Trophoblast cell (in vitro differentiated cells and primary cell): ENCODE measurements at places on chromosomes 3 and 15.

DNA sequence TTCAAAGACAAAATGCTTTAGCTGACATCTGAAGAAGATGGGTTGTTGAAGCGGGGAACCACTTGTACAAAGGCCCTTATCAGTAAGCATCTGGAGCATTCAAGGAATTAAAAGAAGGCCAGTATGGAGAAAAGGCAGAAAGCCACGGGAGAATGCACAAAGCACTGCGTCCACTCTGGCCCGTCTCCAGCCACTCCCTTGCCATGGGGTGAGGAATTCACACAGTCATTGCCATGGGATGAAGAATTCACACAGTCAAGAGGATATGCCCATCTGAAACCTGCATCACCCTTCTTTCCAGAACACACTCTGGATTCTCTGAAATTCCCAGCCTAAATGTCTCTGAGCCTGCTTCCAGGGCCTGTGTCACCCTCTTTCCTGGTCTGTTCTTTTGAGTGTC, 26.7 kb upstream of the STAG1 start:
- no peaks in the 10 kb centered on the region for H3K36me3 ChIP-seq
- H3K4me1 ChIP-seq, result peaks cover 6% of the 10 kb centered on the region
- no peak overlapping the region for H3K4me3 ChIP-seq

GRCh38 chr3:150736903-150737832, 25.8 kb downstream of the SIAH2 start:
- no peaks in the 10 kb centered on the region for H3K27me3 ChIP-seq
- DNase-seq, result peak; percentile 71
- peaks cover 2% of the 10 kb centered on the region for H3K36me3 ChIP-seq
- H3K4me3 ChIP-seq, result no peak overlapping the region

DNA sequence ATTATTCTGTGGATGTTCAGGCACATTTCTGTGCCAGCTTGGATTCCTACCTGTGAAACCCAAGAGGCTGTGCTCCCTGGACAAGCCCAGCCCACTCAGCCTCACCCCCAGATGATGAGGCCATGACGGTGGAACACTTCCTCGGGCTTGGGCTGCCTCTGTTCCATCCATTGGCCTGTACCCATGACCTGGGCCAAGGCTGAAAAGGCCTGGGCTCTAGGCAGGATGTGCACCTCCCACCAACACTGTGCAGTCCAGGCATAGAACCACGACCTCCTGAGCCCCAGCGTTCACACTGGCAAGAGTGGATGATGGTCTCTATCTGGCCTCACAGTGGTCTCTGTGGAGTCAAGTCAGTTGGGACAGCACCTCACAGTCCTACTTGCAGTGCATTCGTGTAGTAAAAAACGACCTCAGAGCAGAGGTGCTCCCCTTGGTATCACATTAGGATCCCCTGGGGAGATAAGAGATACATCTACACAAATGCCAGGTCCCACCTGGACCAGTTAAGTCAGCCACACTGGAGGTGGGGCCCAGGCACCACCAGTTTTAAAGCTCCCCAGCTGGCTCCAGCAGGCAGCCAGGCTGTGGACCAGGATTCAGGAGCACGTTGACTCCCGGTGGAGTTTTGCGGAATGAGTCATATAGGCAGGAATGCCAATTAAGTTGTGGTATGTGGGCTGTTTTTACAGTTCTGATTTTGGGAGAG, 39.0 kb upstream of the IGF1R start:
- H3K4me1 ChIP-seq, result peaks cover 12% of the 10 kb centered on the region
- peak; percentile 16 for DNase-seq
- H3K4me3 ChIP-seq, result no peak overlapping the region
- no peaks in the 10 kb centered on the region for H3K27me3 ChIP-seq

DNA sequence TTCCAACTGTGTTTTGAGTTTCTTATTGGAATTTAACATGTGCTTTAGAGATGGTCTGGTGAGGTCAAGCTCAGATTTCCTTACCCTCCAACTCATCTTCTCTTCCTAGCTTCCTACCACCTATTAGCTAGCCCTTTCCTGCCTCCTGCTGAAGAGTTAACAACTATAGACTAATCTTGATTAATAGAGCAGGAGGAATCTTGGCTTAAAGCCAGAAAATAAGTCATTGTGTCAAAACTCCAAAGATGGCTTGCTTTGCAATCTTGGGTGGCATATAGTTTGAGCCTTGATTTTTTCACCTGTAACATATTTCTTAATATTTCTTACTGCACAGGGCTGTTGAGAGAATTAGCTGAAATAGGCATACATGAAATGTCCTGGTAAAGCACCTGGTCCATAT, 27.3 kb downstream of the BCL2L10 start:
- no peaks in the 10 kb centered on the region for H3K36me3 ChIP-seq
- H3K4me1 ChIP-seq, result no peaks in the 10 kb centered on the region
- no peak overlapping the region for H3K27ac ChIP-seq
- H3K27me3 ChIP-seq, result no peaks in the 10 kb centered on the region

- no peaks in the 10 kb centered on the region for H3K4me1 ChIP-seq
- H3K27ac ChIP-seq, result no peak overlapping the region
- H3K27me3 ChIP-seq, result no peaks in the 10 kb centered on the region
Observed at GRCh38 chr3:145266368-145266767, 894.6 kb downstream of the PLOD2 start.
